ENCODE measurements at places on chromosomes 5 and 9. TPM values are rescaled to one million over a fixed set of nuclear protein-coding genes. Genes with fewer than 3 reads are reported as not detected.

DNA sequence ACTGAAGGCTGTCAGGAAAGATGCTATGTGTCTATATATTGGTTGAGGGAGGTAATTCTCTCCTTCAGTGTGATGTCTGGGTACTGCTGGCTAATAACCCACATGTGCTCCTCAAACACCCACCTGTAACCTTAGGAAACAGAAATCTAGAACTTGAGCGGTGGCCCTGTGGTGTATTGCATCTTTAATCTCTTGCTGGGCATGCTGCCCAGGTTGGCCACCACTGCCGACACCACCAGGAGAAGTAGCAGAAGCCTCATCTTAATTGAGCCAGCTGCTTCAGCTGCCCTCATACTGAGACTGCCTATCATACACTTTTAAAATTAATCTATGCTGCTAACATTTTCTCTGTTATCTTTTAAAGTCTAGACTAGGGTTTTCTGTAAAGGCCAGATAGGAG, 103.5 kb upstream of the C5orf63 start:
- DNase-seq = no peak
- no peak overlapping the region for H3K4me3 ChIP-seq
- H3K36me3 ChIP-seq = no peaks in the 10 kb centered on the region
- H3K4me1 ChIP-seq = no peaks in the 10 kb centered on the region

GRCh38 chr9:79880626-79881025, 308.9 kb downstream of the TLE4 start:
- H3K27ac ChIP-seq = no peak overlapping the region
- H3K36me3 ChIP-seq = no peaks in the 10 kb centered on the region
- H3K4me1 ChIP-seq = no peaks in the 10 kb centered on the region
- H3K27me3 ChIP-seq = no peaks in the 10 kb centered on the region

GRCh38 chr5:109921735-109922380, 232.1 kb downstream of the MAN2A1 start:
- no peaks in the 10 kb centered on the region for H3K4me1 ChIP-seq
- no peak overlapping the region for H3K4me3 ChIP-seq
- H3K27ac ChIP-seq = no peak overlapping the region
- no peak for DNase-seq
- H3K27me3 ChIP-seq = no peaks in the 10 kb centered on the region

- H3K4me1 ChIP-seq = no peaks in the 10 kb centered on the region
- no peaks in the 10 kb centered on the region for H3K36me3 ChIP-seq
- no peak for DNase-seq
- no peaks in the 10 kb centered on the region for H3K27me3 ChIP-seq
- H3K4me3 ChIP-seq = no peak overlapping the region
These were observed 110.5 kb downstream of the GAS1 start for GRCh38 chr9:86836797-86837196.

DNA sequence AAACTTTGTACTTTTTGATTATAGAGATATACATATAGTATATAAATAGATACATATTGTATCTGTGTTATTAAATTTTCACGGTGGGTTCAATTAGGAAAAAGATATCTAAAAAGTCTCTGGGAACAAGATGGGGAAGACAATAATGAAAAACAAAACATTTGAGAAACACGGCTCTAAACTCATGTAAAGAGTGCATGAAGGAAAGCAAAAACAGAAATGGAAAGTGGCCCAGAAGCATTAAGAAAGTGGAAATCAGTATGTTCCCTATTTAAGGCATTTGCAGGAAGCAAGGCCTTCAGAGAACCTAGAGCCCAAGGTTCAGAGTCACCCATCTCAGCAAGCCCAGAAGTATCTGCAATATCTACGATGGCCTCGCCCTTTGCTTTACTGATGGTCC, at the start of gene IFNA1:
Gene IFNA1, plus strand, starts transcription at position 301 of the 400 bp plus-strand sequence. Its CDS starts 69 bp downstream, at position 370.
- H3K27me3 ChIP-seq = no peaks in the 10 kb centered on the region
- H3K36me3 ChIP-seq = no peaks in the 10 kb centered on the region
- no peak for DNase-seq
- no peak within 1 kb of the TSS for H3K27ac ChIP-seq
- no peaks in the 10 kb centered on the region for H3K4me1 ChIP-seq
- no peak within 1 kb of the TSS for H3K4me3 ChIP-seq

DNA sequence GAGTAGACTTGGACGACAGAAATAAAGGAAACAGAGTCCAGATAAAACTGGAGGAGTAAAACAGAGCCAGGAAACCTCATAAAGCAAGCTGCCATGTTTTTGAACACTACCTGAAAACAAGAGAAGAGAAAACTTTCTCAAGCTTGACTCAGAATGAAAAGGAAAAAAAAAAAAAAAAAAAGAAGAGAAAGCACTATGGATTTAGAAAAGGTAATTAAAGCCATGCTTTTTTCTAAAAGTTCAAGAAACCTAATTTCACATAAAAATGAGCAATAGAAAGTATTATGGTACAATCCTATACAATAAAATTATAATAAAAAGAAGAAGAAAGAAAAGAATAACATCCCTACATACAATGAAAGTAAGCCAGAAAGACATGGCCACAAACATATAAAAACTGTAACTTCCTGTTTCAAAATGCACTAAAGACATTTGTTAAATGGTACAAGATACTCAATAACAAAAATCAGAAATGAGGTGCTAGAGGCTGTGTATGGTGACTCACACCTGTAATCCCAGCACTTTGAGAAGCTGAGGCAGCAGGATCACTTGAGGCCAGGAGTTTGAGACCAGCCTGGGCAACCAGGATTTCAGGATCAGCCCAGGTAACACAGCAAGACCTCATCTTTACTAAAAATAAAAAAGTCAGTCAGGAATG, 129.5 kb downstream of the SIL1 start:
- peaks cover 17% of the 10 kb centered on the region for H3K4me1 ChIP-seq
- H3K27me3 ChIP-seq = no peaks in the 10 kb centered on the region
- no peak overlapping the region for H3K27ac ChIP-seq

The ZBTB43 gene
- total RNA-seq = 15.5 TPM

DNA sequence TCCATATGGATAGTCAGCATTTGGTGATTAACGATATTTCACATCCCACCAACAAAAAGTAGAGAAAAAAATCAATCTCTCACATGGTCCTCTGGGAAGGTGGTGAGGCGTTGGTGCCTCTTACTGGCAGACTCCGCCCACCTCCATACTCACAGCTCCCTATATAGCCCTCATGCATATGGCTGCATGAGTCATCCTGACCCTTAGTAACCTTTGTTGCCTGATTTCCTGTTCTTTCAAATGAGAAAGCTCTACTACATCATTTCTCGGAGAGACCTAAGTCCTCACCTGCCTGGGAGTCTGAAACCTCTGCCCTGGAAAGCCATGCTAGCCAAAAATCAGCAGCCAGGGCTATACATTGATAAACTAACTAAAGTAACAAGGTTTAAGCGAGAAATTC, 33.3 kb upstream of the ABCA1 start:
- H3K27me3 ChIP-seq = no peaks in the 10 kb centered on the region
- H3K36me3 ChIP-seq = no peaks in the 10 kb centered on the region
- no peak for DNase-seq
- no peak overlapping the region for H3K4me3 ChIP-seq
- H3K4me1 ChIP-seq = peaks cover 13% of the 10 kb centered on the region

- H3K36me3 ChIP-seq = no peaks in the 10 kb centered on the region
- DNase-seq = no peak
- H3K4me1 ChIP-seq = no peaks in the 10 kb centered on the region
- H3K27me3 ChIP-seq = no peaks in the 10 kb centered on the region
- H3K27ac ChIP-seq = no peak overlapping the region
These were observed 324.3 kb upstream of the RORB start for GRCh38 chr9:74172874-74173273.

DNA sequence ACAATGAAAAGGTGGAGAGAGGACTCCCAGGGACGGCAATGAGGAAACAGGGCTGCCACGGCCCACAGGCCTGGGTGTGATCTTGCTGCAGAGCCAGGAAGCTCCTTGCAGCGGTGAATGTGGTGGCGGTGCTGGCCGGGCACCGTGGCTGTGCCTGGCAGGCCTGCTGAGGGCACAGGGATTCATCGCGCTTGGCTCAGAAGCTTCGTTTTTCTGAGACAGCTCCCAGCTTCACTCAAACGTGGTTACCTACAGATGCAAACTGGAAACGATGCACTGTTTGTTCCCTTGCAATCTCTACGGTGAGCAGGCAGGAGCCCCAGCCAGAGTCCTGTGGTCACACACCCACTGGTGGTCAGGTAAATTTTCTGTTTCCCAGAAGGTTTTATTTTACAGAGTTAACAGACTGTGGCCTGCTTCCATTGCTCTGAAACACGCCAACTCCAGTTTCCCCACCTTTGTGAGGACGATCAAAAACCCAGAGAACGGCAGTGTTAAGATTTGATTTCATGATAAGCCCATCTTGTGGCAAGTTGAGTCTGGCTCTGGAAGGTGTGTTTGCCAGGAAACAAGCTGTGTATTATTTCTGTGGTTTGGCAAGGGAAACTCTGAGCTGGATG, 183.9 kb downstream of the AUH start:
- DNase-seq = peak; percentile 93
- H3K4me3 ChIP-seq = no peak overlapping the region
- no peak overlapping the region for H3K27ac ChIP-seq
- H3K27me3 ChIP-seq = no peaks in the 10 kb centered on the region
- H3K4me1 ChIP-seq = peaks cover 10% of the 10 kb centered on the region

DNA sequence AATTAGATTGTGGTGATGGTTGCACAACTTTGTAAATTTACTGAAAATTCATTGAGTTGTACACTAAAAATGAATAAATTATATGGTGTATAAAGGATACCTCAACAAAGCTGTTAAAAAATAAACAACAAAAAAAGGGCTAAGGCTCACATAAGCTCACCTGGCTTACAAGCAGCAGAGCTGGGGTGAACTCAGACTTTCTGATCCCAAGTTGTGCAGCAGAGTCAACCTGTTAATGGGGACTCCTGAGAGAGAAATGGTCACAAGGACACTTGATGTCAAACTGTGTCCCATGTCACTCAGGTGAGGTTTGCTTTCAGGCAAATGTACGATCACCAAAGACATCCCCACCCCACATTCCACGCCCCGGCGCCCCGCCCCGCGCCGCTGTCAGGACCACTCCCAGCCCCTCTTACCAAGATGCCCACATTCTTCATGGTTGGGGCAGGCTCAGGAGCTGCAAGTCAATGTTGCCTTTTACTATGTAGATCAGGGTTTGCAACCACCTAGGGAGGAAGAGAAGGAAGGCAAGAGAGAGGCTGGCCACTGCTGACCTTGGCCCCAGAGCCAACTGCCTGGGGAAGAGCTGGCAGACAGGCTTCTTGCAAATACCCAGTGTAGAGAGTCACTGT, 22.4 kb upstream of the SLC36A1 start:
- no peaks in the 10 kb centered on the region for H3K27me3 ChIP-seq
- H3K36me3 ChIP-seq = no peaks in the 10 kb centered on the region
- no peak for DNase-seq
- no peaks in the 10 kb centered on the region for H3K4me1 ChIP-seq
- no peak overlapping the region for H3K27ac ChIP-seq
